ENCODE measurements at places on chromosomes 12 and 14. TPM values are rescaled to one million over a fixed set of nuclear protein-coding genes. Genes with fewer than 3 reads are reported as not detected.

KIF21A gene
- polyA plus RNA-seq, result 35.5 TPM

DNA sequence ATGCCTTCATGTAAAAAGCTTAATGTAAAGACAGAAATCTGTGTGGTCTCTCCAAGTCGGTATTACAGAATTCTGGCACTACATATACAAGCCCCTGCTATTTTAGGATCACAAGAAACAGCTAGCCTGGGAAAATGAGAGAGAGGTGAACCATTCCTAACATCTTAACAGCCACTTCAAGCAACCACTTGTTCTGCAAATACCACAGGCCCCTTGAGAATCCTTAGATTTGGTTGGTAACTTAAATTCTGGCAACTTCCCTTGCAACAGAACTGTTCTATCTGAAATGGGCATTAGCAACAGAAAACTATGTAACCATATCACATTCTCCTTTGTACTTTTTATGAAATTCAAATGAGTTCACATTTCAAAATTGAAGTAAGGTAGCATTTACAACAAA lies 68.5 kb downstream of the SPPL3 start:
- DNase-seq, result no peak

DNA sequence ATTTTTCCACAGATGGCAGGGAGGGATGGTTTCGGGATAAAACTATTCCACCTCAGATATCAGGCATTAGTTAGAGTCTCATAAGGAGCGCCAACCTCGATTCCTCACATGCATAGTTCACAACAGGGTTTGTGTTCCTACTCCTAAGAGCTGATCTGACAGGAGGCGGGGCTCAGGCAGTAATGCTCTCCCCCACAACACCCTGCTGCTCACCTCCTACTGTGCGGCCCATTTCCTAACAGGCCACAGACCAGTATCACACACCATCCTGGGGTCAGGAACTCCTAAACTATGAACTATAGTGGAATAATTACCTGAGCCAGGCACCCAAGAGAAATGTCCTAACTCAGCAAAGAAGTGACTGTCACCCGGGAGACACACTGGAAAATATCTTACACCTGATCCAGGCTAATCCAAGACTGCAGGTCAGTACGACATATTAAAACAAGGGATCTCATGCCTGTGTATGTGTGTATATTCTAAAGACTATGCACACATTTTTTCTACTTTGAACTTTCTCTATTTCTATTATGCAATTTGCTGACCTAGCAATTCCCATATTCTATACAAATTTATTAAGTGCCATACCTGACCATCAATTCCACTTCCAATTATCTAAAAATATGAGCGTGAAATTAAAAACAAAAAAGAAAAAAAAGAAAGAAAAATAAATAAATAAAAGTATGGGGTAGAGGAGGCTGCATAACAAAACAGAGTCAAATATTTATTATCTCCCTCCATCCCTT lies 4.7 kb downstream of the NAA25 start:
- DNase-seq, result no peak

DNA sequence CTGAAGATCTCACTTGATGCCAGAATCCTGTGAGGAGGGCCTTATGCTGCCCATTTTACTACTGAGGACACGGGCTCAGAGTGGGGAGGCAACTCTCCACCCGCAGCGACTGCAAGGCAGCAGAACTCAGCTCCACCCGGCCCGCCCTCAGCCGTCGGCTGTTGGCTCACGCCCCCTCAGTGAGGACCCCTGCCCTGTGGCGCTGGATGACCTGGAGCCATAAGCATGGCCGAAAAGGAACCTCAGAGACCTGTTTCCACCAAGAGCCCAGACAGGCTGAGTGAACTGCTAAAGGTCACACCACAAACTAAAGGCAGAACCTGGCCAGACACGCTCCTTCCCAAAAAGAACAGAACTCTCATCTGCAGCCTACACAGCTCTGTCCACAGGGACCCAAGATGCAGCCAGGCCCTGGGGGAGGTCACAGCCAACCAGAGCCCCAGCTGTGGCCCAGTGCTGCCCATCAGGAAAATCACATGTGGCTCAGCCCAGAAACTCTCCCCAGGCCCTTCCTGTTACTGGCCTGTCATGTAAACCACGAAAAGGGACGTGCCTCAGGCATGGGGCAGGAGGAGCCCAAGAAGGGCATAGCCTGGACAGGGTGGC lies 32.8 kb downstream of the CCNK start:
- DNase-seq, result no peak

- DNase-seq, result no peak
Observed at GRCh38 chr12:47145188-47145587, 65.4 kb upstream of the AMIGO2 start.

Data from right renal pelvis (tissue), 4 donors.